Ovary (tissue), 10 donors: ENCODE measurements at places on chromosomes 1 and 21. TPM values are rescaled to one million over a fixed set of nuclear protein-coding genes. Genes with fewer than 3 reads are reported as not detected.
A peak's percentile ranks its signal among the peaks of the same experiment; 100 is the strongest.

AGT gene
- 3.3 TPM for total RNA-seq

NHLH2 gene
- not detected for total RNA-seq

DNA sequence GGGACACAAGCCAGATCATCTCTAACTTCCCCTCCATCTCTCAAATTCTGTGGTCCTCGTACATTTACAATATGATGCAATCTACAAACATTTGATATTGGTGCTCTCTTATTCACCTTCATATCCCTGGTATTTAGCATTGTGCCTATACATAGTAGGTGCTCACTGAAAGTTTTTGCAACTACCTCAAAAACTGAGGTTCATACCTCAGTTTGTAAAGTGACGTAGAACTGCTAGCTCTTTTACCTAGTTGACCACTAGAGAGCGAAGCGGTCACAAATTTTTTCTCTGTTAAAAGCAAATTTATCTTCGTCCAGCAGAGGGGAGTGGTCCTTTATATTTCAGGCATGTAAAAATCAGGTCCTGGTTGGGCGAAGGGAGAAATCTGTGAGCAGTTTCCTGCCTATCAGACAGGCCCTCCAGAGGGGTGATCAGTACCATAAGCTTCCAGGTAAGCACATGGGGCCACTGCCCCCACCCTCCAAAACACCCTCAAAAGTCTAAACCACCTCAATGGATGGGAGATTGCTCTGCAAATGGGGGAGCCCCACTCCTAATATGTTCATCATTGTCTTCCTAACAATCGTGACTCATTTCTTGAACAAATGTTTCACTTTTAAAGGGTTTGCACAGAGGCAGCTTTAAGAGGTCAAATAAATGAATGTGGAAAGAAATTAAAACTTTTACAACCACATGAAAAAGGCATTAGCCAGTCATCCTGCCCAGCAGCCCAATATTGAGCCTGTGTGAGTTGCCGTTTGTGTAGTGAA is 10.6 kb upstream of the HLCS start:
- no peak overlapping the region for H3K27ac ChIP-seq
- DNase-seq, result no peak
- H3K27me3 ChIP-seq, result no peaks in the 10 kb centered on the region
- H3K4me3 ChIP-seq, result no peak overlapping the region
- H3K4me1 ChIP-seq, result peaks cover 8% of the 10 kb centered on the region

DNA sequence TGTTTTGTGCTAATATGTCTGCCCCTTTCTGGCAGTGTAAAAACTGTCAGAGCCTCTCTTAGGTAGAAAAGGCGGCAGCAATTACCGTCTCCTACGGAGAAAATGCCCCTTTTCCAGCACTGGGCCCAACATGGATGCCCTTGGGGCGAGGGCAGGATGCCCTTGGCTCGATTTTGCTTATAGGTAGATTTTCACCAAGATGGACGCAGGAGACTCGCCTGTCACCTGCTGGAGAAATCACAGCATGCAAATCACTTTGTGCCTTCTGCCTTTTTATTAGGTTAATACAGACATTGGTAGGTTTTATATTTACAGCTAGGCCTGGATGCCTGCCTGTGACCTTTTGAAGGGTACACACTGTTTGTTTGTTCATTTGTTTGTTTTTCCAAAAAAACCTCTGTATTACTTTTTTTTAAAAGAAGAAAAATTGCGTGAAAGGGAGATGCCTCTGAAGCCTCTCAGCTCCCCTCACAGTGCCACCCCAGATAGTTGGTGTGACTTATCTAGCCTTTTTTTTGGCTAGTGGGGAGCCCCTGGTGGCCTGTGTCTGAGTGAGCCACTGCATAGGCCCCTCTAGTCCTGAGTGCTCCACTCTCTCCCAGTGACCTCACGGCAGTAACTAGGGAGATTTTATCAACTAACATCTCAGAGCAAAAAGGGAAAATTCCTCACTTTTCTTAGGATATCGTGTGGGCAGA is 2.5 kb downstream of the ATP1B1 start:
- H3K4me3 ChIP-seq, result peak overlapping the region; percentile 93
- no peaks in the 10 kb centered on the region for H3K27me3 ChIP-seq
- H3K27ac ChIP-seq, result peak overlapping the region; percentile 44
- H3K36me3 ChIP-seq, result no peaks in the 10 kb centered on the region
- DNase-seq, result no peak

DNA sequence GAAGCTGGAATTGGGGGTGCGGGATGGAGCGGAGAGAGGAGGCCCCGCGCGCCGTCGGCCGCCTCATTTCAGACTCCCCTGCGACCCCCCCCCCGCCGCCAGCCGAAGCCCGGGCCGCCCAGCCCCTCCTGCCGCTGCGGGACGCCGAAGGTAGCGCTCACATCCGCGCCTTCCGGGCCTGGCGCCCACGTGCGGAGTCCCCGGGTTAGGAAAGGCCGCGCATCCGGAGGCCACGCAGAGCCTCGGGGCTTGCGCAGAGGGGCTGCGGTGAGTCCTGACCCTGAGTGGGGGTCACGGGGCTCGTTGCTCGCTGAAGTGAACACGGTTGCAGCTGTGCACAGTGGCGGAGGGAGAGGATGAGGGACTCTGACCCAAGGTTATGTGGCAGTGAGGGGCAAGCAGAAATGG is 552 bp upstream of the ZNF496 start:
- no peaks in the 10 kb centered on the region for H3K36me3 ChIP-seq
- H3K27me3 ChIP-seq, result no peaks in the 10 kb centered on the region
- peak overlapping the region; percentile 82 for H3K4me3 ChIP-seq
- peak overlapping the region; percentile 97 for H3K27ac ChIP-seq
- H3K4me1 ChIP-seq, result peaks cover 9% of the 10 kb centered on the region
- DNase-seq, result peak; percentile 75

PRR9 gene
- total RNA-seq, result not detected

DNA sequence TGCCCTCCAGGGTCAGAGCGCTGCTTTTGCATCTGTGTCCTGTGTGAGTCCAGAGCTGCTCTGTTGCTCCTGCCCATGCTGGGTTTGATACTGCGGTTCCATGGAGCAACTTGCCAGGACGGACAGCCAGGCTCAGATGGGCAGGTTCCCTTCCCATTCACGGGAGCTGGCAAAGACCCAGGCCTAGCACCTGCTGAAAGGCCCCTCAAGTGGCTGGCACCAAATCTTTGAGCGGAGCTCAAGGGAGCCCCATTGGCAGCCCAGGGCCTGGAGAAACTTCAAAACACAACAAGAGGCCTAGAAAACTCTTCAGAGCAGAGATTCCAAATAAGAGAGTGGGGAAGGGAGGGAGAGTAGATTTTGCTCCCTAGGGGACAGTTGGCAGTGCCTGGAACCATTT is 97.2 kb downstream of the ACTL8 start:
- H3K27me3 ChIP-seq, result no peaks in the 10 kb centered on the region
- H3K27ac ChIP-seq, result no peak overlapping the region
- H3K4me3 ChIP-seq, result no peak overlapping the region
- no peaks in the 10 kb centered on the region for H3K4me1 ChIP-seq
- H3K36me3 ChIP-seq, result no peaks in the 10 kb centered on the region

GRCh38 chr1:25614501-25615171 is 2.0 kb upstream of the MAN1C1 start:
- peaks cover 4% of the 10 kb centered on the region for H3K4me1 ChIP-seq
- H3K27ac ChIP-seq, result no peak overlapping the region
- H3K4me3 ChIP-seq, result no peak overlapping the region

DNA sequence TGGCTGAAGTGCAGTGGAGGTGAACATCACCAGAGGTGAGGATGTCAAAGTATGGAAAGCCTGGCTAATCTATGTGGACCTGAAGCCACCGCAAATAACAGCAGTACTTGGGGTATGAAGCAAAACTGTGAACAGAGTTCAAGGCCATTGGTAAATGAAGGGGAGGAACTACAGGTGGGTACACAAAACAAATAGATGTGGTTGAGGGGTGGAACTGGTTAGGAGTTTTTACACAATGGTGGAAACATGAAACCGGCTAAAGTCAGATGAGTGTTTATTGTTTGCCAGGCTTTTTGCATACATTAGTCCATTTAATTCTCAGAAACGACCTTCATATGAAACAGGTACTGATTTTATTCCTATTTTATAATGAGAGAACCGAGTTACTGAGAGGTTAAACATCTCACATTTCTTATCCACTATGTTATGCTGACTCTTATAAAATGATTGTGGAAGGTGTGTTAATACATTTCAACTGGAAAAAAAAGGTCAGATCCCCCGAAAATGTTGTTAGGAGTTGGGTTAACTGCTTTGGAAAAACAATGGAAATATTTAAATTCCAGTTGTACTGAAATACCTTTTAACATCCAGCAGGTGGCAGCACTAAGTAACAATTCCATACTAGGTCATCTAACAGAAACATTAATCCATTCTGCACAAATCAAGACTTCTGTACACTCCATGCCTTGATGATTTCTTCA is 44.3 kb upstream of the GTF2B start:
- no peak for DNase-seq
- no peak overlapping the region for H3K4me3 ChIP-seq
- H3K4me1 ChIP-seq, result no peaks in the 10 kb centered on the region

DNA sequence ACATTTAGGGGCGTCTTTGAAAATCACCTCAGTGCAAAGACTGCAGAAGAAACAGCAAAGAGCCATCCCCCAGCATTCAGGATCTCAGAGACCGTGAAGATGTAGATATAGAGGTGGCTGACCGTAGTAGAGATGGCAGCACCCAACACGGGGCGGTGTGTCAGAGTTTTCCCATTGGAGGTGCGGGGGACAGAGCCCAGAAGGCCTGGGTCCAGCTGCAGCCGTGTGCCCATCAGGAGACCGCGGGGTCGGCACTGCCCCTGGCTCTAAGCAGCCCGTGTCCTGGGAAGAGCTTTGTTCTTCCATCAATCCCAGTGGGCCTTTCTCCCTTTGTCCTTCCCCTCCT is 1.1 kb downstream of the GABRD start:
- H3K4me3 ChIP-seq, result no peak overlapping the region
- no peaks in the 10 kb centered on the region for H3K36me3 ChIP-seq
- H3K27me3 ChIP-seq, result peaks cover 3% of the 10 kb centered on the region

LRRN2 gene
- 0.72 TPM for total RNA-seq

GART gene
- 46.0 TPM for total RNA-seq

CFHR1 gene
- total RNA-seq, result 0.72 TPM

DNA sequence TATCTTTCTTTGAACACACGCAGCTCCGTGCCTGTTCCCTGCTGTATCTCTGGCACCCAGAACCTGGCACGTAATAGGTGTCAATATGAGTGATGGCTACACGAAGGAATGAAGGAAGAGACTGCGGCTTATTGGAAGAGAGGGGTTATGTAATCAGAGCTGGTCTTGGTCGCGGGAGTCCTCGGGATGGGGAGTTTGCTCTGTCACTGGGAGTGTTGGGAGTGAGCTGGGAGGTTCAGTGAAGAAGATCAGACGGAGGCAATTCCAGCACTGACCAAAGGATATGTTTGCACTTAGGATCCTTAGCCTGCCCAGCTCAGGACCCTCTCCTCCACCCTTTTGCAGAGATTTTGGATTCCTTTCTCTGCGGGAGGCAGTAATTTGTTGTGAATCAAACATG is 709.1 kb downstream of the PTPRU start:
- no peak overlapping the region for H3K4me3 ChIP-seq
- H3K27ac ChIP-seq, result no peak overlapping the region

KCNE2 gene
- total RNA-seq, result 0.48 TPM

- no peak for DNase-seq
- no peaks in the 10 kb centered on the region for H3K36me3 ChIP-seq
- H3K27me3 ChIP-seq, result no peaks in the 10 kb centered on the region
- no peak overlapping the region for H3K27ac ChIP-seq
These were observed 473.2 kb downstream of the DSCAM start for GRCh38 chr21:40373761-40374160.

SIK1 gene
- 63.0 TPM for total RNA-seq

DNA sequence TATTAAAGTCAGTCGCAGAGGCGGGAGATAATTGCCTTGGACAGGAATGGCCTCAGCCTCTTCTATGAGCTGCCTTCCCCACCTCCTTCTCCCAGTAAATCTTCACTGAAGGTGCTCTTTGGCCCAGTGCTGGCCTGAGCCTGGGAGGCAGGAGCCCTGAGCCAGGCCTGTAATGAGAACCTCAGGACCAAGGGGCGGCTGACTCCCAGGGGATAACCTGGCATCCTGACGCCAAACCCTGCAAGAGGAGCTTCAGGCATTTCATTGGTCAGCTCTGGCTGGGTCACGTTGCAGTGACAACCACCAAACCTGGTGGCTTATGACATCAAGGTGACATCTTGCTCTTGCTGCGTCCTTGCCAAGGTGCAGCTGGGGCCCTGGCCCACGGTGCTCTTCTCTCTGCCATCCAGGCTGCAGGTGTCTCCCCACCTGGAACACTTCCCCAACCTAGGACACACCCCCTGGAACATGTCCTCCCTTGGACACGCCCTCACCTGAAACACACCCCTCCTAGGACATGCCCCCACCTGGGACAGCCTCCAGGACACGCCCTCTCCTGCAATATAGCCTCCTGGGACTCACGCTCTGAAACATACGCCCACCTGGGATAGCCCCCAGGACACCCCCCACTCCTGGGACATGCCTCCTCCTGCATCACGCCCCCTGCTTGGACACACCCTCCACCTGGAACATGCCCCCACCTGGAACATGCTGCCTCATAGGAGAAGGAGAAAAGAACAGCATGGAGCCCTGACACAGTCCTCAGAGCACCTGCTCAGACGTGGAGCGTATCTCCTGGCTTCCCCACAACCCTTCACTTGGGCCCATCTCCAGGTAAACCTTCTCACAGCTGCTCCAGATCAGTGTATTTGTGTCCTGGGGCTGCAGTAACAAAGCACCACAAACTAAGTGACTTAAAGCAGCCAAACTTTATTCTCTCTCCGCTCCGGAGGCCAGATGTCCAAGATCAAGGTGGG is 333.6 kb downstream of the NPHP4 start:
- no peaks in the 10 kb centered on the region for H3K4me1 ChIP-seq
- no peak for DNase-seq
- H3K36me3 ChIP-seq, result no peaks in the 10 kb centered on the region

- no peaks in the 10 kb centered on the region for H3K36me3 ChIP-seq
- H3K4me3 ChIP-seq, result no peak overlapping the region
- H3K27ac ChIP-seq, result no peak overlapping the region
- peaks cover 2% of the 10 kb centered on the region for H3K4me1 ChIP-seq
- no peaks in the 10 kb centered on the region for H3K27me3 ChIP-seq
- no peak for DNase-seq
These were observed 66.8 kb downstream of the SASS6 start for GRCh38 chr1:100065969-100066227.
